HFFc6 (cell line): ENCODE measurements at places on chromosomes 3 and 15. TPM values are rescaled to one million over a fixed set of nuclear protein-coding genes. Genes with fewer than 3 reads are reported as not detected.

The CLEC3B gene
- 0.84 to 1.4 TPM (median 1.1 TPM) in 3 replicates for total RNA-seq

The LRRIQ4 gene
- not detected in 3 replicates for total RNA-seq

The CD86 gene
- total RNA-seq: not detected in 3 replicates

The PLSCR5 gene
- total RNA-seq: not detected in 3 replicates
